NCI-H446 (cell line): ENCODE measurements at places on chromosomes 11 and 22.

GRCh38 chr11:75524665-75525432, 892 bp downstream of the GDPD5 start:
- DNase-seq, result no peak

DNA sequence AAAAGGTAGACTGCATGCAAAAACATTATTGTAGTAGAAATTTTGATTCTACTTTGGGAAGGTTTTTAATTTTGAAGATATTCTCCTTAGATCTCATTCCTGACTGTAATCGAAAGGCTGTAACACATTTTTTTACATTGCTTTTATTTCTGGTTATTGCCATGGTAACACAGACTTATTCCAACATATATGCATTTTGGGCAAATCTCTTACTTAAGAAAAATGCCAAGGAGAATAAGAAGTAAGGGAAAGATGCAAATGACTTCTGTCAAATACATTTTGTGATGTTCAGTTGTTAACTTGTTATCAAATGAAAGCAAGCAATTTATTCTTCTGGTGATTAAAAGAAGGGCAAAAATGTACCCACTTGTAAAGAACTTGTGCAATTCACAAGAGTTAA, 267.5 kb downstream of the AASDHPPT start:
- no peak for DNase-seq

GRCh38 chr11:57154739-57155138, 27.0 kb upstream of the LRRC55 start:
- no peak for DNase-seq

GRCh38 chr11:85276332-85276731, 350.8 kb downstream of the DLG2 start:
- no peak for DNase-seq

- no peak for DNase-seq
Observed at GRCh38 chr11:13415201-13415600, 47.8 kb downstream of the BTBD10 start.

GRCh38 chr22:26648528-26649388, 8.6 kb upstream of the MIAT start:
- DNase-seq, result no peak

DNA sequence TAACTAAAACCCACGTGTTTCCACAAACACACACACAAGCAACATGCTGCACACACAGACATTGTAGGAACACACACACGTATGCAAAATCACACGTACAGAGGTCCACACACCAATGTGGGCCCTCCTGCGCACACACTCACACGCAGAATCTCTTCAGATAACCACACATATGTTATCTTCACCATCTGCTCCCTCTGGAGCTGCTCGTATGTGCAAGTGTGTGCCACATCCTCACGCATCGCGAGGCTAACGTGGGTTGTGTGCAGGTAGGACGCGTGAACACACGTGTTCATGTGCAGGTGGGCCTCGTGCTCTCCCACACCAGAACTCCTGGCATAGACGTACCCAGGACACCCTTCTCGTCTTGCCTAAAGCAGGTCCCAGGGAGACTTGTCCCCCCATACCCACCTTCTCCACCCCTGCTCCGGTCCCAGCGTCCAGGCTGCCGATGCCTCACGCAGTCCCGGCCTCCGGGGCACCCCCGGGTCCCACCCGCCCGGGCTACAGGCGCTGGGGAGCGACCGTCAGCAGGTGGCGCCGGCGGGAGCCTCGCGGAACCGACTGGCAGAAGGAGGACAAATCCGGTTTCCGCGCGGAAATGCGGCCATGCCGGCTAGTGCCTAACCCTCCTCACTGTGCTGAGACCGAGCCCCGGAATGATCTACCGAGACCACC, 10.3 kb upstream of the IGSF9B start:
- DNase-seq, result no peak

- DNase-seq, result no peak
Observed at GRCh38 chr11:127925475-127925874, 661.9 kb downstream of the ETS1 start.

DNA sequence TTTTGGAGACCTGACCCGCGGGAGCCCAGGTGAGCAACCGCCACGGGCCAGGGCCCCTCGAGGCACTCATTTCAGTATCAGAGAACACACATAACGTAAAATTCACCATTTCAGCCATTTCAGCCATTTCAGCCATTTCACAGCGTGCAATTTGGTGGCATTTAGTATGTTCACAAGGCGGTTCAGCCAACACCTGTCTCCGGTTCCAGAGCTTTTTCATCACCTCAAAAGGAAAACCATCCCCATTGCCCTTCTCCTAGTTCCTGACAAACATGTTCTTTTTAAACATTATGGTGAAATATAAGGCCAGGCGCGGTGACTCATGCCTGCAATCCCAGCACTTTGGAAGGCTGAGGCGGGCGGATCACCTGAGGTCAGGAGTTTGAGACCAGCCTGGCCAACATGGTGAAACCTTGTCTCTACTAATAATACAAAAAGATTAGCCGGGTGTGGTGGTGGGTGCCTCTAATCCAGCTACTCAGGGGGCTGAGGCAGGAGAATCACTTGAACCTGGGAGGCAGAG, 119.3 kb downstream of the KCNQ1 start:
- no peak for DNase-seq

GRCh38 chr11:1060852-1061616, 13.6 kb upstream of the MUC2 start:
- no peak for DNase-seq

GRCh38 chr11:94845622-94846021, 77.5 kb downstream of the AMOTL1 start:
- DNase-seq, result peak; percentile 20

- no peak for DNase-seq
Observed at GRCh38 chr11:108963118-108963517, 298.2 kb downstream of the DDX10 start.
